ENCODE measurements at places on chromosomes 12 and 14. TPM values are rescaled to one million over a fixed set of nuclear protein-coding genes. Genes with fewer than 3 reads are reported as not detected.

Gene ZNF385A
- total RNA-seq, result 0.42 TPM

Gene PGF
- 0.79 TPM for total RNA-seq

Gene ACOT6
- total RNA-seq, result not detected

DNA sequence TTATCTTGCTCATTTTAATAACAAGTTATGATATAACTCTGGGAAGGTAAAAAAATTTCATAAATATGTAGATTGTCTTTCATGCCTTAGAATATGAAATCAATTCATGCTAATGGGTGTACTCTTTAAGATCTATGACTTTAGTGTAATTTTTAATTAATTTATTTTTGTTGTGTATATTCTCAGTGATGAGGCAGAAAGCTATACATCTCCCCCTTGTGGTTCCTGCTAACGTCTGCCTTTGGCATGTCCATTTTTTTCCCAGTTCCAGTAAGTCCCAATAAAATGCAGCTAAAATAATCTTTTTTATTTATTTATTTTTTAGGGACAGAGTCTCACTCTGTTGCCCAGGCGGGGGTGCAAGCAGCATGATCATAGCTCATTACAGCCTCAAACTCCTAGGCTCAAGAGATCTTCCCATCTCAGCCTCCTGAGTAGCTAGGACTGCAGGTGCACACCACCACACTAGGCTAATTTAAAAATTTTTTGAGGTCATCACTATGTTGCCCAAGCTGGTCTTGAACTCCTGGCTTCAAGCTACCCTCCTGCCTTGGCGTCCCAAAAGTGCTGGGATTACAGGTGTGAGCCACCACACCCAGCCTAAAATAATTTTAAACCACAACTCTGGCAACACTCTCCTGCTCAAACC lies 3.3 kb upstream of the CHURC1 start:
- H3K27ac ChIP-seq, result no peak overlapping the region
- peaks cover 7% of the 10 kb centered on the region for H3K4me1 ChIP-seq
- H3K27me3 ChIP-seq, result no peaks in the 10 kb centered on the region

DNA sequence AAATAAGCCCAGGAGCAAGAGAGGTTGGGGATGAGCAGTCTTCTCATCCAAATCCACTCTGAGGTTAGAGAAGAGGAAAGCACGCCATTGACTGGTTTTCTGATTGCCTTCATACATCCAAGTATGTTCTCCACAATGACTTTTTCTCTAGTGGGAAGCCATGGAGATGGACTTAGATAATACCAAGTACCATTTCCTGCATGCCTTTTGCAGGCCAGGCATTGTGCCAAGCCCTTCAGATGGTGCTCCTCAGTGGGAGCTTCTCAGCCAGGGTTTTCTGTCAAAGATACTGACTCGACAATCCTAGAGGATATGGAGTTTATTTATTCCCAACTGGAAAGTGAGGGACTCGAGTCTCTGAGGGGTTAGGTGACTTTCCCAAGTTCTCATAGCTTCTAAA lies 218.0 kb downstream of the ZFP36L1 start:
- H3K36me3 ChIP-seq, result no peaks in the 10 kb centered on the region
- H3K4me1 ChIP-seq, result peaks cover 46% of the 10 kb centered on the region
- no peaks in the 10 kb centered on the region for H3K27me3 ChIP-seq
- H3K27ac ChIP-seq, result no peak overlapping the region

- no peaks in the 10 kb centered on the region for H3K27me3 ChIP-seq
- no peaks in the 10 kb centered on the region for H3K36me3 ChIP-seq
- H3K27ac ChIP-seq, result no peak overlapping the region
- DNase-seq, result no peak
- no peaks in the 10 kb centered on the region for H3K4me1 ChIP-seq
These were observed 361.8 kb downstream of the TMEM121 start for GRCh38 chr14:105888151-105888550.
